ENCODE measurements at places on chromosomes 4 and X. TPM values are rescaled to one million over a fixed set of nuclear protein-coding genes. Genes with fewer than 3 reads are reported as not detected.

The MECP2 gene
- polyA plus RNA-seq: 20.0 TPM

The MAGEA2B gene
- polyA plus RNA-seq: not detected

The MAGEB17 gene
- not detected for polyA plus RNA-seq

The XK gene
- polyA plus RNA-seq: 0.15 TPM

The CFI gene
- polyA plus RNA-seq: not detected

The UBE2A gene
- 77.4 TPM for polyA plus RNA-seq

The DMRTC1B gene
- polyA plus RNA-seq: 3.3 TPM

The PPARGC1A gene
- not detected for polyA plus RNA-seq

- DNase-seq: no peak
Measured at GRCh38 chr4:147182041-147182440, 236.4 kb upstream of the TTC29 start.

DNA sequence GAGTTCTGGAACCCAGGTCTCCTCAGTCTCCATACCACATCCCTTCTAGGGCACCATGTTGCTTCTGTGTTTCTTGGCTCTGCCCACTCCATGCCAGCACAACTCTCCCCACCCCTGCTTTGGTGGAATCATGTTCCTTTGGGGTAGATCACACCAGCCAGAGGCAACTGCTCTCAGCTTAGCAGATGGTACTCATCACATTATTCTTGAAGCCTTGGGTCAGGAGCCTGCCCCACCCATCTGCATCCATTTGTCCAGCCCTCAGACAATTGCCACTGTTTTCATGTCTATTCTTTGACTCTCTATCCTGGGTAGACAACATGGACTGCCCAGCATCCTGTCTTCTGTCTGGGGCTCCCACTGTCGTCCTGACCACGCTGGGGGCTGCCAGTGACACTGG is 147.6 kb downstream of the PTTG2 start:
- DNase-seq: no peak

DNA sequence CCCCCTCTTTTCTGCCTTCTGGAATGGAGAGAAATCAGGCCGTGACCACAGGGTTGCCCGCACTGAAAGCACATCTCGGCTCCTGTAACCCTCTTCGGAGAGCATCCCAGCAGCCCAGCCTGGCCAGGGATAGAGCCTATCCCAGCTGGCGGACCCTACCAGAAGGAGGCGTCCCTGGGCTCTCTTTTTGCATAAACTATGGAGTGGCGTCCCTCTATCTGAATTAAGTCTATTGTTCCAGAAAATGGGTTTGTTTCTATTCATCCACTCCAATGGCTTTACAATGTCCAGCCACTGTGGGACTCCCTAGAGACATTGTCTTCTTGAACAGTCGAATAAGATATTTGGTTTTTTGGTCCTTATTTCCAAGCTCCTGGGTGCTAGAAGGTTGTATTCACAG is 689 bp upstream of the NHSL2 start:
- no peak for DNase-seq

GRCh38 chrX:139287155-139287924 is 243.2 kb upstream of the F9 start:
- DNase-seq: no peak

DNA sequence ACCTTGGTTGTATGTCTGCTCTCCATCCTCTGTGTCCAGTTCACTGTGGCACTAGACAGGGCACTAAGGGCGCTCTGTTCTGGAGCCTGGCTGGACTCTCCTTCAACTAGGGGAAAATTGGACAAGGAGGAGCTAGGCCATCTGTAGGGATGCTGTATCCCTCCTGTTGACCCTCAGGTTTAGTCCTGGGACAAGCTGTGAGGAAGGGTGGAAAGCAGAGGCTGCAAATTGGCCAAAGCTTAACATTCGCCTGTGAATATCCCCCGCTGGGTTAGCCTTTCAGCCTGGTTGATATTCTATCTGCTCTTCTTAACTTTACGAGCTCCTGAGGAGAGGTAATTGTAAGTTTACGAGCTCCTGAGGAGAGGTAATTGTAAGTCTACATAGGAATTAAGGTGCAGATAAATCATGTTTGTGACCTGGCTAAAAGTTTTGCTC is 64.4 kb upstream of the ENPEP start:
- DNase-seq: no peak

GRCh38 chrX:85561231-85561630 is 181.8 kb upstream of the POF1B start:
- no peak for DNase-seq

- no peak for DNase-seq
Measured at GRCh38 chr4:10276152-10276551, 159.6 kb upstream of the WDR1 start.

GRCh38 chr4:185734214-185734613 is 77.8 kb downstream of the SORBS2 start:
- DNase-seq: peak; percentile 40

DNA sequence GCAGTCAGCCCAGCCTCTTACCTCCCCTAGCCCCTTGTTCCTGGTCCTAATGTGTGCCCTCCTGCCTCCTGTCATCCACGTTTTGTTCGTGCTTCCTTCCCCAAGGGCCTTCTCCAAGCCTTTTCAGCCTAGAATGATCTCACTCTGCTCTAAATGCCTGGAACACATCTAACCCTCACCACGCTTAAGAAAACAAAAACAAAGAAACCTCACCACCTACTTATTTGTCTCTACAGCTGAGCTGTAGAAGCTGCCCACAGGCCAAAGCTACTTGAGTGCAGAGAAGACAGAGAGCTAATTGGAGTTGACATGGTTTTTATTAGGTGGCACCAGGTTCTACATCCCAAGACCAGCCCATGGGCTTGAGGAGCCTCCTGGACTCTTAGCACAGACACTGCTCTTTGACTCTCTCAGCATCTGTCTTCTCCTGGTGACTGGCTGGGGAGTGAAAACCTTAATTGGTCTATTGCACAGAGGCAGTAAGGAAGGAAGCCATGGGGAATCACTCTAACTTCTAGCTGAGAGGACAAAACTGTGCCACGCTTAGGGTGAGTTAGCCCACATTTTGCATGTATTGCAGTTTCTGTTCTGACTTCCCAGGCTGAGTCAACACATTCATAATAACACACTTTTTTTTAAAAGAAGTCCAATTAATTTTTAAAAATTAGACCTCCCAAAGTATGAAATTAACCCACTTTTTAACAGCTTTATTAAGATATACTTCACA is 52.3 kb upstream of the PDK3 start:
- no peak for DNase-seq

DNA sequence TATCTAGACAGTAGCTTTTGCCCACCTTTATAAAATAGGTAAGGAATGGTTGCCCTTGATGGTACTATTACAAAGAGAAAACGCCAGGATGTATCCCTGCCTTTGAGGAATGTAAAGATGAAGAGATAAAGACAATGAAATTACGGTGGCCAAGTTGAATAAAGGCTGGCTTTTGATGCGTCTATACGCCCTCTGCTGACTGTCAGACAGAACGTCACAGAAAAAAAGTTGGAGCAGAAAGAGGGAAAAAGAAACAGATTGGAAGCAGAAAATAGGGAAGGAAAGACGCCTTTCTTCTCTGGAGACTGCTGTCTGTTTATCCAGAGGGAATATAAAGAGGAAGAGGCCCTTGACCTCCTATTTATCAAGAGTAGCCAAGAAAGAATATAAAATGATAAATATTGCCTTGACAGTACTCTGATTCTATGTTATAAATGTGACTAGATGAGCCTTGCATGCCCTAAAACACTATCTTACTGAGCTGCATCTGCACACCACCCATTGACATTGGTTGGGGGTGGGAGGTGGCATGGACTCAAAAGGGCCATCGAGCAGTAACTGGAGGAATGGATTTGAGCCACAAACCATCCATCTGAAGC is 30.6 kb downstream of the PCDH19 start:
- DNase-seq: peak; percentile 1

Data from B cell (primary cell).